ENCODE measurements at places on chromosomes 11 and 22. TPM values are rescaled to one million over a fixed set of nuclear protein-coding genes. Genes with fewer than 3 reads are reported as not detected.

DNA sequence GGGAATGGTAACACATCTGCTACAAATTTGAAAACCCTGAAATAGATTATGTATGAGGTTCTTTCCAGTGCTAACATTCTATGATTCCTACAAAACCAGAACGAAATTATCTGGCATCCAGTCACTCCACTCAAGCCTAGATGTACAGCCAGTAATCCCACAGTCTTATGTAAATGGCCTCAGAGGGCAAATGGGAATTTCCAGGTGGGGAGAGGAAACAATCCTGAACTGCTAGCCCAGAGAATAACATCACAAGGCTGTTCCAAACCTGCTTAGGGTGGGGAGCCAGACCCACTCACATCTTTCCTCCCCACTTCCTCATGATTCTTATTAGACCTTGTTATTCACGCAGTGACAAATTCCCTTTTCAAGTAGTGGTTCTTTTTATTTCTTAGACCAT lies 3.5 kb downstream of the FIBIN start:
- DNase-seq, result no peak

The CCDC134 gene
- polyA plus RNA-seq, result 7.3 TPM

The RAB39A gene
- polyA plus RNA-seq, result 0.34 TPM

DNA sequence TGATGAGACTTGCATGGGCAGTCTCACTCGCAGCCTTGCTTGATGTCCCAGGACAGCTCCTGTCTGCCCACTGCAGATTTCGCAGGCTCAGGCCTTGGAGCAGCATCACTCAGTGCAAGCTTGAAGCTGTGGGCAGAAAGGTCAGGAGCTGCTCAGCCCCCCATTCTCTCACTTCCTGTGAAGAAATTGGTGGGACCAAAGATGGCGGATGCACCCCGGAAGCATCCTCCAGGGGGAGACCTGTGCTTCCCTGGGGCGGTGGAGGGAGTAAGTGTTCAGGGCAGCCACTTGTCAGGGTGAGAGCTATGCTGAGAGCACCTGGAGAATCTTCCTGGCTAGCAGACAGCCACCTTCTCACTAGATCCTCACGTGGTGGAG lies 11.3 kb downstream of the PLAAT2 start:
- no peak for DNase-seq

The SERPIND1 gene
- polyA plus RNA-seq, result 0.07 TPM

All from muscle of back (tissue), 13 donors.